ENCODE measurements at places on chromosomes 4 and X.
A peak's percentile ranks its signal among the peaks of the same experiment; 100 is the strongest.

DNA sequence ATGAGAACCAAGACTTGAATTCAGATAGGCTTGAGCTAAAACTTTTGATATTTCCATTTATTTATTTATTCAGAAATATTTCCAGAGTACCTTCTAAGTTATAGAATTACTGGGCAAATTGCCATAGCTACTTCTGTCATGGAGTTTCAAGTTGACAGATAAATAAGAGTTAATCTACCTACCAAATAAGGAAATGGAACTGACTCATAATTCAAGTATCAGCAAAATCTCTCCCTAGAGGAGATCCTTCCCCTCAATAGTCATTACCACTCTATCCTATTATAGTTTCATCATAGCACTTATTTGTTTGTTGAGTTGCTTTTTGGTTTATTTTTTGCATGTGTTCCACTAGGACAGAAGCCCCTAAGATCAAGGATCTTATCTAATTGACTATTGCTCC, 48.8 kb upstream of the CCSER1 start:
- DNase-seq: no peak

- no peak for DNase-seq
Measured at GRCh38 chrX:154873329-154873728, 12.8 kb upstream of the F8A1 start.

- DNase-seq: no peak
Measured at GRCh38 chrX:63258144-63258543, 93.0 kb downstream of the SPIN4 start.

DNA sequence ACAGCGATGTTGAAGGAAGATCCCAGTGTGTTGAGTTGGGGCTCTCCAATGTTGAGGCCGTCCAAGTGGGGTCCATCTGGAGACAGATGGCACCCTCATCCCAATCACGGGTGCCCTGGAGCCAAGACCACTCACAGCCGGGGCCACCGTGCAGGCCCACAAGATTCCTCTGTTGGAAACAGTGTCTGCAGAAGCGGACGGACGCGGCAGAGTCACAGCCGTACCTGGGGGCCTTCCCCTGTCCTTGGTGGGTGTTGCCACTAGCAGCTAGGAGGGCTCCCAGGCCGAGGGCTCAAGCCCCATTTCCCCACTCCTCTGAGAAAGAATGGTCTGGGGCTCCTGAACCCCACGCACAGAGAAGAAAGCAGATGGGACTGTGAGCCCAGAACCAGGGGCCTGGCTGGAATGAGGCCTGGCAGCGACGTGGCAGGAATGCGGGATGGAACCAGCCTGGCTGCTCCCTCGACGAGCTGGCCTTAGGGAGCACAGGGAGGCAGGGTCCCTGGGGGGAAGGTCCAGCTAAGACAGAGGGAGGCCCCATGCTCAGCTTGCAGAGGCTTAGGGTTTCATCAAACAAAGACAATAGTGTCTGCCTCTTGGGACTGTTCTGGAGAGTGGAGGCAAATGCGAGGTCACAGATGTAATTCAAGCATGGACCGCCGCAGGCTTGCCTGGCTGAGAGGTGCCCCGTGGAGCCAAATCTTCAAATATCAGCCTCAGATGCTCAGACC, 228.9 kb downstream of the AFAP1 start:
- no peak for DNase-seq

DNA sequence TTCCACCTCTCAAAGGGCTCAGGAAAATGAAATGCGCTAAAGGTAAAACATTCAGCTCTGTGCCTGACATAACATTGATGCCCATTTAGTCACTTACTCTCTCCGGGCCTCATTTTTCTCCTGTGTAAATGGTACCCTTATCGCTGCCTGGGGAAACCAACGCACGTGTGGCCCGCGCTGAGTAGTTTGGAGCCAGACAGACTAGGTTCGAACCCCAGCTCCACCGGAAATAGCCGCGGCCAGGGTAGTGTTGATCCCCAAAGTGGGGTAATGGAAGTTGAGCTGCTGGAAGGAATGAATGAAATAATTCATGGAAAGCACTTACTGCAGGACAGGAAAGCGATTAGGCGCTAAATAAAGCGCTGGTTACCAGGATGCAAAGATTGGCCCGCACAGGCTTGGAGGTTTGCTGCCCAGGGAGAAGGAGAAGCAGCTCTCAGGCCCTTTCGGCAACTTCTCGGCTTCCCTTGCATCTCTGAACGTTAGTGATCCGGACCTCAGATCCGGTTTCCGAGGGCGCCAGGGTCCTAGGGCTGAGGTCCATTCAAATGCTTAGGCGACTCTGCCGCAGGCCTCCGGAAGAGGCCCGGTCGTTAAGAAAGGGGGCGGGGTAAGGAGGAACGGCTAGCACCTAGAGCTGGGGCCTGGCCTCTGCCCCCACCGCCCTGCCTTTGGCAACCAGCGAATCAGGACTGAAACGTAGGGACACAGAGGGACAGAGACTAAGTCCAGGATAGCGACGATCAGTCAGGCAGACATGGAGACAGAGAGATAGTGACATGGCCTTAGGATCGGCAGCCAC, 13.3 kb downstream of the NKX3-2 start:
- DNase-seq: no peak

- no peak for DNase-seq
Measured at GRCh38 chr4:179110816-179111215, 1668.6 kb upstream of the AGA start.

DNA sequence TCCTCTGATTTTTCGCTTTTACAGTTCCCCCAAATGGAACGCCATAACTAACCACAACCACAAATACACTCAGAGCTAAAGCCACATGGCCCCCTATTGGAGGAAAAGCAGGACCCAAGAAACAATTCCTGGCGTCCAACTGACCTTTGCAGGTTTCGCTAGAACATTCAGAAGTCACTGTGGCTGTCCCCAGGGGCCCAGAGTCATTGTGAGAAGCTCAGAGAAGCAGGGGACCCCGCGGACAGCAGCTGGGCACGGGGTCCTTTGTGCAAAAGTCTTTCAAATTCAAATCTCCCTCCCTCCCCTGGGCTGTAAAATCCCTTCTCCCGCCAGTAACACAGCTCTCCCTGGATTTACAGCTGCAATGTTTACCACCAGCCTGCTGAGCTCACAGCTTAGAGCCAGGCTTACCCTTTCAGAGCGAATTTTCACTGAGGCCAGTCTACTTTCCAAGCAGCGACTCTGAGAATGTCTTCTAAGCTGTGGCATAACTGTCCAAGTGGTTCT, 214.8 kb downstream of the CRLF2 start:
- no peak for DNase-seq

- DNase-seq: no peak
Measured at GRCh38 chrX:148282504-148282903, 217.9 kb upstream of the AFF2 start.

- no peak for DNase-seq
Measured at GRCh38 chr4:141922236-141922635, 285.9 kb downstream of the IL15 start.

GRCh38 chr4:105061731-105062130, 84.9 kb upstream of the TET2 start:
- no peak for DNase-seq

GRCh38 chrX:10401239-10401638, 219.1 kb downstream of the MID1 start:
- DNase-seq: no peak

GRCh38 chr4:5923376-5923775, 30.5 kb upstream of the CRMP1 start:
- no peak for DNase-seq

GRCh38 chr4:40310225-40310624, 24.9 kb upstream of the CHRNA9 start:
- DNase-seq: no peak

DNA sequence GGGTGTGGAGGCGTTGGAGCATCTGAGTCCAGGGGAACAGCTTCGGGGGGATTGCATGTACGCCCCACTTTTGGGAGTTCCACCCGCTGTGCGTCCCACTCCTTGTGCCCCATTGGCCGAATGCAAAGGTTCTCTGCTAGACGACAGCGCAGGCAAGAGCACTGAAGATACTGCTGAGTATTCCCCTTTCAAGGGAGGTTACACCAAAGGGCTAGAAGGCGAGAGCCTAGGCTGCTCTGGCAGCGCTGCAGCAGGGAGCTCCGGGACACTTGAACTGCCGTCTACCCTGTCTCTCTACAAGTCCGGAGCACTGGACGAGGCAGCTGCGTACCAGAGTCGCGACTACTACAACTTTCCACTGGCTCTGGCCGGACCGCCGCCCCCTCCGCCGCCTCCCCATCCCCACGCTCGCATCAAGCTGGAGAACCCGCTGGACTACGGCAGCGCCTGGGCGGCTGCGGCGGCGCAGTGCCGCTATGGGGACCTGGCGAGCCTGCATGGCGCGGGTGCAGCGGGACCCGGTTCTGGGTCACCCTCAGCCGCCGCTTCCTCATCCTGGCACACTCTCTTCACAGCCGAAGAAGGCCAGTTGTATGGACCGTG, 2.2 kb downstream of the AR start:
- peak; percentile 13 for DNase-seq

GRCh38 chr4:1356181-1356998, 9.4 kb downstream of the UVSSA start:
- peak; percentile 34 for DNase-seq

DNA sequence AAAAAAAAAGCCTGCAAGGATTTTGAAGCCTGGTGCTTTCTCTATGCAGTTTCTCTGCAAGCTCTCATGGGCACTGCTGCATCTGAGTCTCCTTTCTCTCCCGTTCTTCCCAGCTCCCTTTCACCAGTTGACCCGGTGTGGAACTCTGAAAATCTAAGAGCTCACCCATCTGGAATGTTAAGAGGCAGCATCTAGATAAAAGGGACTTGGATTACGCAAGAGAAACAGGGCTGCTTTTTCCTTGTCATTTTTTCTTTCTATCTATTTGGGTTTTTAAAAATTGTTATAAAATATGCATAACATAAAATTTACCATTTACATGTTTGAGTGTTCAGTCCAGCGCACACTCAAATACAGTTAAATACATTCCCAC, 95.2 kb upstream of the RPS6KA3 start:
- peak; percentile 47 for DNase-seq

GRCh38 chrX:32985544-32985943, 225.8 kb downstream of the DMD start:
- DNase-seq: no peak

DNA sequence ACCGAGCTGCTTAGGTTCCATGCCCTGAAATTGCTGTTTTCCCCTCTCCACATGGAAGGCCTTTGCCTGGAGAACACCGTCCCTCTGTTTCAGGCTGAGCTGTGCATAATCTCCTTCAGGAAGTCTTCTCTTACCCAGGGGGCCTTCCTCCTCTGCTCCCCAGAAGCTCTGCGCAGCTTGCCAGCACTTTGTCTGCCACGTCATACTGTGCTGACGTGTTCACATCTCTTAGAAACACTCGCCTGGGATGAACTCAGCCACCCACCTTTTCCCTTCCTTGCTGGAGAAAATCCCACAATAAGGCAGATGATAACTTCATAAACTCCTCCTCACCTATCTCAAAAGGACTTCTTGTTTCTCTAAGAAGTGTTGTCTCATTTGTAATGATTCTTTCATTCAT, 110.7 kb downstream of the ARHGAP10 start:
- DNase-seq: no peak

DNA sequence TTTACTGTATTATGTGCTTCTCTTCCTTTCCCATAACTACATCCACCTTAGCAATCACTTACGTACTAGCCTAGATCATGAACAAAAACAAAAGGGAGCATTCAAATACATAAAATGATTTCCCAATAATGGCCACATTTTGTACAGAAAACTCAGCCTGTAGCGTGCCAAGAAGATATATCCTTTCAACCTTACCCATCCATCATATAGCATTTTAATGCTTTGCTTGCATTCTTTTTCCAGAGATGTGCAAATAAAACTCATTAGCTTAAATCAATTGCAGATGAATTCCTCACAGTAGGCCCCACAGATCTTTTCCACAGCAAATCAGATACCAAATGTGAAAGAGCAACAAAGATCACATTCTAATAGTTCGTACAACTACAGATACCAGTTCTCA, 20.8 kb downstream of the GRSF1 start:
- peak; percentile 6 for DNase-seq

- DNase-seq: no peak
Measured at GRCh38 chrX:15358533-15358932, 23.2 kb upstream of the PIGA start.

GRCh38 chr4:155234206-155234605, 25.8 kb downstream of the NPY2R start:
- no peak for DNase-seq

- DNase-seq: no peak
Measured at GRCh38 chr4:184416913-184417734, 57.2 kb downstream of the IRF2 start.

DNA sequence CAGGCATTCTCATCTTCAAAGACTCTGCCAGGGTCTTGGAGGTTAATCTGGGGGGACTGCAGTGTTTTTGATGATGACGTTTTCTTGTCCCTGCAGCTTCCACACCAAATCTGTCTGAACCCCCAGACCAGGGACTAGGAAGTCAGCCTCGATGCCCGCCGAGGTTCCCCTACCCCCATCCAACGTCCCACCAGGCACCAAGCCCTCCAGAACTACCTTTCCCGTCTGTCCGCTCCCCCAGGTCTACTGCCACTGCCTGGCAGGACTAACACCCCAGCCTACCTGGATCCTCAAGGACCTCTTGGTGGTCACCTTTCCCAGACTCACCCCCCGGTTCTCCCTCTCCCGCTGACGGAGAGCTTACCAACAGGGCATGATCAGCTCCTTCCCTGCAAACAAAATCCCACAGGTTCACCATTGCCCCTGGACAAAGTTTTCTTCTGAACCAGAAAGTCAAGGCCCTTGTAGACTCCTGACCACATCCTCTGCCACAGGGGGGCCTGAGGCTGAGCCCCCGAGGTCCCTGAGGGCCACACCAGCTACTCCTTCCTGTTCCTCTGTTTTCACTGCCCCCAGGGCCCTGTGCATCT, 40.9 kb downstream of the HMX1 start:
- no peak for DNase-seq

DNA sequence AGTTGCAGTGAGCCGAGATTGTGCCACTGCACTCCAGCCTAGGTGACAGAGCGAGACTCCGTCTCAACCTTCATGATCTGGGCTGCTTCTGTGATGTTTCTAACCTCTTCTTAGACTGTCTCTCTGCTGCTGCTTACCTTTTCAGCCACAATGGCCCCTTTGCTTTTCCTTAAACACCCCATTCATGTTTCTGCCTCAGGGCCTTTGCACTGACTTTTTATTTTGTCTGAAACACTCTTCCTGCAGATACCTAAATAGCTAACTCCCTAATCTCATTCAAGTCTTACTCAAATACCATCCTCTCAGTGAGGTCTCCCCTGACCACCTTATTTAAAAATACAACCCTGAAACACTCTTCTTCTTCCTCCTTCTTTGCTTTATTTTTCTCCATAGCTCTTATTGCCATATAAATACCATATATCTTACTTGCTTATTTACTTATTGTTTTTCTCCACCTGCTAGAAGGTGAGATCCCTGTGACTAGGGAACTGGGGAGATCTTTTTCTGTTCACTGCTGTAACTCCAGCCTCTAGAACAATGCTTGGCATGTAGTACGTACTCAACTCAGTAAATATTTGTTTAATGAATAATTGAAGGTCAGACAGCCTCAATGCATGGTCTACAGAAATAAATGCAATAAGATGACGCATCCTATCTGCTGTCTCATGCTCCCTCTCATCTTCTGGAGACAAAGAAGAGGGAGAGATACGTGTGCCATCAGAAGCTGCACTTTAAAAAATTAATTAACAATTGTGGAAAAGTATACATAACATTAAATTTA, 43.8 kb upstream of the SETD7 start:
- DNase-seq: peak; percentile 48

Data from fibroblast of gingiva (primary cell).